ENCODE measurements at places on chromosomes 7 and 10. TPM values are rescaled to one million over a fixed set of nuclear protein-coding genes. Genes with fewer than 3 reads are reported as not detected.

Gene KLHL7
- 8.8 TPM for polyA plus RNA-seq

- no peak for DNase-seq
These were observed 265.9 kb downstream of the FGFR2 start for GRCh38 chr10:121332353-121332752.

DNA sequence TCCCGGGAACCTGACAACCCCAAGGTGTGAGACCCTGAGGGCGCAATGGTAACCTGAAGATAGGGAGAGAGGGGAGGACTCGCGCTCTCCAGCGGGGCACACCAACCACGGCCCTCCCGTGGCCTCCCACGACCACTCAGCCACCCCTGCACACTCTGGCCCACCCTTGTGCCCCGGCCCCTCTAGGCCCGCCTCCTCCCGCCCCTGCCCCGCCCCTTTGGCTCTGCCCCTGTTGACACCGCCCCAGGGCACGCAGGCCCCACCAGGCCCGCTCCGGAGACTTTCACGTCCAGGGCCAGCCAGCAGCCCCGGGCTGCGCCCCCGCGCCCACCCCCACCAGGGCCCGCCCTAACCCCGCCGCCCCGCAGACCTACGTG lies 10.9 kb downstream of the ATG9B start:
- peaks cover 23% of the 10 kb centered on the region for H3K27me3 ChIP-seq
- DNase-seq: no peak
- peaks cover 89% of the 10 kb centered on the region for H3K4me1 ChIP-seq
- H3K36me3 ChIP-seq: no peaks in the 10 kb centered on the region
- H3K27ac ChIP-seq: peak overlapping the region; percentile 85
- peak overlapping the region; percentile 43 for H3K4me3 ChIP-seq

Gene SLC16A9
- 13.5 TPM for polyA plus RNA-seq

DNA sequence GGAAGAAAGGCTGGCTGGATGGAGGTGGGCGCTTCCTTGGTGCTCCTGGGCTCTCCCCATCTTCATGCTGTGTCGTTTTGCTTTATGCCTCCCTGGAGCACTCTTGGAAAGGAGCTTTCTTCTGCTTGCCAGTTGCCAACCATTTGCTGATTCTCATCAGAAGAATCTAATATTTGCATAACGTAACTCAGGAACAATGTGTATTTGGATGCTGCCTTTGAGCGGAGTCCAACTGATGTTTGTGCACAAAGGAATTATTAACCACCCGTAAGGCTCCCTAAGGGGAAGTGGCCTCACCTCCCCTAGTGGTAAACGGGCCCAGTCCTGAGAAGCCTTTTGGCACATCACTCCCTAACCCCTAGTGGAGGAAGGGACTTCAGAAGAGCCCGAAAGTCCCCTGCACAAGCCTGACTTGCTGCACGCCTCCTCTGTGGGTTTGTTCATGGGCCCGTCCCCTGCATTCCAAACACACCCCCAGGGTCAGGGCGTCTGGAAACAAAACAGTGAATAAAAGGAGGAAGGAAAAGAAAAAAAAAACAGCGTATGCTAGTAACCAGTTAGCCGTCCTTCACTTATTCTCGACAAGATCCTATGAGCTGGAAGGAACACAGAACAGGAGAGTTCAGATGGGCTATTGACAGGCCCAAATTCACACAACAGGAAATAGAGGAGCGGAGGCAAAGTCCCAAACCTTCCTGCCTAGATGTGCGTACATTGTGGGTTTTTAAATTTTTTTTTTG lies 602.2 kb downstream of the LRMDA start:
- H3K36me3 ChIP-seq: no peaks in the 10 kb centered on the region
- H3K27ac ChIP-seq: no peak overlapping the region
- no peak for DNase-seq

Gene VAX1
- not detected for polyA plus RNA-seq

Gene GDF2
- not detected for polyA plus RNA-seq

DNA sequence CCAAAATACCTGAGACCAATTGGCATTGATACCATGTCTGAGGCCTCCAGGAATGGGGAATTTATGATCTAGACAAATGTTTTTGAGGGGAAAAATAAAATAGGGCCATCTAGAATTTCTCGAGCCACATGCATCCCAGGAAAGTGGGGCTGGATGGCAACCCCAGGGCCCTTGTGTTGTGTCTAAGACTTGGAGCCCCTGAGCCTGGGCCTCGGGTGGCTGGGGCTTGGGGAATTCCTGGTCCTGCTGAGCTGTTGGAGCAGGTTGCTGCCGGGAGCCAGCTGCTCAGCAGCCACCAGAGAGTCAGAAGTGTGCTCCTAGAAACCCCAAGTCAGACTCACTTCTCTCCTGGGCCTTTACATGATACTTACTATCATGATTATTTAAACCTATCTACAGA lies 172.9 kb downstream of the WDR37 start:
- no peaks in the 10 kb centered on the region for H3K4me1 ChIP-seq
- no peak overlapping the region for H3K4me3 ChIP-seq
- no peaks in the 10 kb centered on the region for H3K27me3 ChIP-seq
- H3K27ac ChIP-seq: no peak overlapping the region

DNA sequence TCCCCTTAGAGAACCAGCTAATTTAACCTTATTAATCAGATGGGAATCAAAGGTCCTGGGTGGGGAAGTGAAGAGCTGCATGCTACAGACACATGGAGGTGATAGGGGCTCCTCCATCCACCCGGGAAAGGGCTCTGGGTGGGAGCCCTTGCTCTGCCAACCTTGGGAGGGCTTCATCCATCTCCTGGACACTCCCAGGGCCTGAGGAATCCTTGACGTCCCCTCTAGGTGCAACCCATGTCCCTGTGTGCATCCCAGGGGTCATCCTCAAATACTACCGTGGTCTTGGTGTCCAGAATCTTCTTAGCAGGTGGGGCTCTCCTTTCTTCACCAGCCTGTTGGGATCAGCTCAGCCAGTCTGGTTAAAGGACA lies 55.4 kb upstream of the IGFBP3 start:
- no peaks in the 10 kb centered on the region for H3K4me1 ChIP-seq
- no peak overlapping the region for H3K4me3 ChIP-seq
- no peaks in the 10 kb centered on the region for H3K36me3 ChIP-seq
- DNase-seq: no peak
- H3K27me3 ChIP-seq: no peaks in the 10 kb centered on the region

GRCh38 chr7:51013861-51014511 lies 231.3 kb upstream of the GRB10 start:
- no peak overlapping the region for H3K4me3 ChIP-seq
- H3K27ac ChIP-seq: no peak overlapping the region
- no peaks in the 10 kb centered on the region for H3K4me1 ChIP-seq
- no peak for DNase-seq
- H3K27me3 ChIP-seq: no peaks in the 10 kb centered on the region

DNA sequence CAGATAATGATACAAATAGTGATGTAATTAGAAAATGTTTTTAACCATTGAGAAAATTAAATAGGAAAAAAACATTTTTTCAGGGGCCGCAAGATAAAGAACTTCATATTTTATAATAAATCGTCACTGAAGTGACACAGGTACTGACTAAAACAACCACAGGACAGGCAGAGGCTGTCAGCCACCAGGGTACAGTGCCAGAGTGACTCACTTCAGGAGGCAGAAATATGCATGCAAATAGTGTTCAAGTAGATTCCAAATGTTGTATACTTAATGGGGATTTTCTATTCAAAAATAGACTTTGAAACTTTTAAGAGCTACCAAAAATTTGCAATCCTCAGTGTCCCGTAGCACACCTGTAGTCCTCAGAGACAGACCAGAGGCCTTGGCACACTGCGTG lies 68.6 kb downstream of the FRMPD2 start:
- no peaks in the 10 kb centered on the region for H3K27me3 ChIP-seq
- no peaks in the 10 kb centered on the region for H3K4me1 ChIP-seq
- no peak overlapping the region for H3K27ac ChIP-seq
- H3K4me3 ChIP-seq: no peak overlapping the region
- DNase-seq: no peak
- no peaks in the 10 kb centered on the region for H3K36me3 ChIP-seq

Gene KLHDC10
- 4.8 TPM for polyA plus RNA-seq

Gene MYH16
- polyA plus RNA-seq: not detected

Gene NCF1
- 142 TPM for polyA plus RNA-seq

Gene EVX1
- polyA plus RNA-seq: not detected

DNA sequence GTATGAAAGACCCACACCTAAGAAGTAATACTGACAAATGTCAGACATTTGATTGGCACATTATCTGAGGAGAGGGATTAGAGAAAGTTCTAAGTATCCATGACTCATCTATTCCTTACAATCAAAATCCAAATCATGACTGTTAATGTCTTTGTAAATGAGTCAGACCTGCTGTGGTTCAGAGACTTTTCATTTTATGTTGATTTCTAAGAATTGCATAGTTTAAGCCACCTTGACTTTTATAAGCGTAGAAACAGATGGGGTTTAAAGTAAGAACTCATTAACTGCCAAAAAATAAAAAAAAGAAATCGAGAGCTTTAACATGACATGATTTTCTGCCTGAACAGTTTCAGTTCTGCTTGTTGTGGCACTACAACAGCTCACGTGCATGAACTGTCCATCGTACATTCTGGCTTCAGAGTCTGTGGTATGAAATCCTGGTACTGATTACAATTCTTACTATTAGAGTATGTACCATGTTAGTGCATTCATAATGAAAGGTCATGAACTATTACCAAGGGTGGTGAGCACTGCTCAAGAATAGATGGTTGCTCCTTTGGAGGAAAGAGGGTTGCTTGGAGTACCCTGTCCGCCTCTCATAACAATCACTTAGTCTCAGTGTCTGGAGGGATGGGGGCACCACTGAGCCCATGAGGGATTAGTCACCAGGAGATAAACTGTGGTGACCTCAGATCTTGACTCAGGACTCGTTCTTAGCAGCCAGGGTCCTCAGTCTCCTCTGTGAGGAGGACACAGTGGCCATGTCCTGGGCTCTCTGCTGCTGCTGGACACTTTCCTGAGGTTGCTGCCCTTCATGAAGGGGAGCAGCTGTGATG lies 42.2 kb downstream of the ACSM6 start:
- H3K4me3 ChIP-seq: no peak overlapping the region
- no peak for DNase-seq
- peaks cover 13% of the 10 kb centered on the region for H3K4me1 ChIP-seq
- H3K36me3 ChIP-seq: no peaks in the 10 kb centered on the region
- H3K27ac ChIP-seq: no peak overlapping the region

- no peak overlapping the region for H3K4me3 ChIP-seq
- H3K27me3 ChIP-seq: no peaks in the 10 kb centered on the region
- no peak for DNase-seq
- peak overlapping the region; percentile 63 for H3K27ac ChIP-seq
- peaks cover 25% of the 10 kb centered on the region for H3K4me1 ChIP-seq
- H3K36me3 ChIP-seq: no peaks in the 10 kb centered on the region
These were observed 34.1 kb downstream of the KCNMA1 start for GRCh38 chr10:77603534-77603927.

DNA sequence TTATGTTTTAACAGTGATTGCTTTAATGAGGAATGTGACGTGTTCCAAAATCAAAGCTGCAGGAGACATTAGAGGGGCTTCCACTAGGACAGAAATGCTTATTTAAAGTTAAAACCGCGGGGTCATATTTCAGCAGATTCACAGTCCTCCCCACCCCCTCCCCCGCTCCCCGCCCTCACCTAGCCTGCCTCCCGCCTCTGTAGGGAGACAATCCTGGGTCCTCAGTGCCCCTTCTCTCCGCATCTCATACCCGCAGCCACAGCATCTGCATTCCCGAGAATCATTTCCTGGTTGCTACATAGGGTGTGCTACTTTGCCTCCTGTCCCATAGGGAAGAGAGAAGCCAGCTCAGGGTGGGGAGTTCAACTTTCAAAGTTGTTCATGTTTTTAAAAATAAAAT lies 3.1 kb upstream of the DRGX start:
- no peaks in the 10 kb centered on the region for H3K36me3 ChIP-seq
- H3K27ac ChIP-seq: no peak overlapping the region
- H3K4me1 ChIP-seq: peaks cover 31% of the 10 kb centered on the region
- no peak for DNase-seq
- no peak overlapping the region for H3K4me3 ChIP-seq

DNA sequence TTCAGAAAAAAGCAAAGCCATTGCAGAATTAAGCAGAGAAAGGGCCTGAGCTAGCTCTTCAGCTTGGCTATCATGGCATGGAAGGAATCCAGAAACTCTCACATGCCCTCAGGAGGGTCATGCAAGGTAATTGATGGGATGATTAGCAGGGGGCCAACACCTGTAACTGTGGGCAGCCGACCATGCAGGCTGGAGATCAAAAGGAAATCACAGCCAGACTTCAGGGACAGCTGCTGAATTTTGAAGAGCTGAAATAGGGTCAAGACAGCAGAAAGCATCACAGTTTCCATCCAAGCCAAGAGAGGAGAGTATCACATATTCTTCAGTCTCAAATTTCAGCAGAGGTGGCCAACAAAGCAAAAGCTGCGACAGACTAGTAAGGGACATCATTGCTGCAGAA lies 239.6 kb upstream of the STEAP1 start:
- no peaks in the 10 kb centered on the region for H3K27me3 ChIP-seq
- no peak overlapping the region for H3K27ac ChIP-seq
- H3K4me3 ChIP-seq: no peak overlapping the region
- no peaks in the 10 kb centered on the region for H3K4me1 ChIP-seq
- no peaks in the 10 kb centered on the region for H3K36me3 ChIP-seq

DNA sequence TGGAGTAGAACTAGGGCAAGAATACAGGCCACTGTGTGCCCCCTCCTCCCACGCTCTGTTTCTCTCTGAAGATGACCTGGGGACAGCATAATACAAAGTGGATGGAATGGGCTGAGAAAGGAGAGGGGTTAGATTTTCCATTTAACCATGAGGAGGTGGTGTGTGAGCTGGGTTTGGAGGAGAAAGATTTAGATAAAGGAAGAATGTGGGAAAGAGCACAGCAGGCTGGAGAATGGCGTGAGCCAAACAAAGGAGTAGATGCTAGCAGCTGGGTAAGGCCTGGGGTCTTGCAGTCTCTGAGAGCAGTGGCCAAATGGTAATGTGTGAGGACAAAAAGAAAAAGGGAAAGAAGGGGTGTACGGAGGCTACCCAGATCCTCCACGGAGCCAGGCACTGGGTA lies 8.6 kb downstream of the PNLIPRP2 start:
- H3K27ac ChIP-seq: no peak overlapping the region
- H3K4me1 ChIP-seq: no peaks in the 10 kb centered on the region
- H3K4me3 ChIP-seq: no peak overlapping the region
- no peaks in the 10 kb centered on the region for H3K36me3 ChIP-seq

GRCh38 chr7:147418966-147419365 lies 1171.6 kb upstream of the C7orf33 start:
- no peaks in the 10 kb centered on the region for H3K36me3 ChIP-seq
- no peak overlapping the region for H3K27ac ChIP-seq
- no peaks in the 10 kb centered on the region for H3K4me1 ChIP-seq
- no peak overlapping the region for H3K4me3 ChIP-seq

Measured in spleen (tissue), 13 donors.